Fibroblast of lung (primary cell): ENCODE measurements at places on chromosomes 6 and 20. TPM values are rescaled to one million over a fixed set of nuclear protein-coding genes. Genes with fewer than 3 reads are reported as not detected.
A peak's percentile ranks its signal among the peaks of the same experiment; 100 is the strongest.

GRCh38 chr6:129498541-129498940 lies 211.4 kb downstream of the ARHGAP18 start:
- DNase-seq: peak; percentile 63

GRCh38 chr6:46234156-46234556 lies 63.4 kb upstream of the ENPP5 start:
- DNase-seq: no peak

- DNase-seq: no peak
Observed at GRCh38 chr6:114154812-114155211, 183.9 kb upstream of the HDAC2 start.

- no peak for DNase-seq
Observed at GRCh38 chr6:47197682-47198640, 111.7 kb downstream of the TNFRSF21 start.

DNA sequence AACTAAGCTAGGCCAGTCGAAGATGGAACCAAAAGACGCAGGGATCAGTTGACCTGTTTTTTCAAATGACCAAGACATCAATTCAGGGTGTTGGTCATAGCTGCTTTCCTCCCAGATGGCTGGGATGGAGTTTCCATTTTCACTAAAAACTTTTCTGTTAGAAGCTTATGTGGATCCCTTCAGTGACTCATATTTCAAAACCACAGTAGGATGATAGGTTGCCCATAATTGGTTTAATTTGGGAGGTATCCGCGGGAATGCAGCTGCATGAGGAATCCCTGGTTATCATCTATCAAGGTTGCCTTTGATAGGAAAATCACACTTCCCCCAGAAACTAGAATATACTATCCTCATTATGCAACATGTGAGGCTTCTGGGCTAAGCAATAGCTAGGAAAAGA lies 150.9 kb upstream of the MLIP start:
- peak; percentile 41 for DNase-seq

GRCh38 chr6:47165918-47166317 lies 123.8 kb upstream of the ADGRF1 start:
- DNase-seq: peak; percentile 64

DNA sequence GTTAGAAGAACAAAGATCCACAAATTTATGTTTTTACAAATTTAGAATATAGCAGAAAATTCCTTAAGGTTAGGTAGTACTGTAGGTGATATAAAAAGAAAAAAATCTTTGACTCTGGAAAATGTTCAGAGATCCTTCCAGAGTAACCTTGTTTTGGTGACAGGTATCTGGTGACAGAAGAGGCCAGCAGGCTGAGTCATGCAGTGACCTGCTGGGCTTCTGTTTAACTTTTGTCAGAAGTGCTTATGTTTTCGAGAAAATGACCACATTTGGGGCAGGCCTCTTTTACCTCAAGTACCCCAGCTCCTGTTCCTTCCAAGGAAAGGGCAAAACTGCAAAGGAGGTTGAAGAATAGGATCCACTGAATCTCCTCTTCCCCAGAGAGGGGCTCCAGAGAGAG lies 10.5 kb upstream of the CLDN20 start:
- no peak for DNase-seq

- DNase-seq: peak; percentile 11
Observed at GRCh38 chr20:58179432-58180099, 48.9 kb downstream of the ANKRD60 start.

- no peak for DNase-seq
Observed at GRCh38 chr6:138485586-138486248, 13.6 kb downstream of the NHSL1 start.

- DNase-seq: no peak
Observed at GRCh38 chr6:18792866-18793265, 405.7 kb downstream of the RNF144B start.

DNA sequence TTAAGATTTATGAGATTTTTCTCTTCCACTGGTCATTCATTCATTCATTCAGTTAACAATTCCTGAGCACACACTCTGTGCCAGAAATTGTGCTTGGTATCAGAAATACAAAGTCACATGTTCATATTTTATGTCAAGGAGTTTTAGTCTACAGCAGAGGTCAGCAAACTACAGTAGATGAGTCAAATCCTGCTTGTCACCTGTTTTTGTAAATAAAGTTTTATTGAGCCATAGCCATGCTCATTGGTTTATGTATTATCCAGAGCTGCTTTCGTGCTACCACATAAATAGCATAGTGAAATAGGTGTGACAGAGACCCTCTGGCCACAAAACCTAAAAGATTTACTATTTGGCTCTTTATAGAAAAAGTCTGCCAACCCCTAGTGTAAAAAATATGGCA lies 46.8 kb downstream of the THEMIS start:
- DNase-seq: peak; percentile 27

DNA sequence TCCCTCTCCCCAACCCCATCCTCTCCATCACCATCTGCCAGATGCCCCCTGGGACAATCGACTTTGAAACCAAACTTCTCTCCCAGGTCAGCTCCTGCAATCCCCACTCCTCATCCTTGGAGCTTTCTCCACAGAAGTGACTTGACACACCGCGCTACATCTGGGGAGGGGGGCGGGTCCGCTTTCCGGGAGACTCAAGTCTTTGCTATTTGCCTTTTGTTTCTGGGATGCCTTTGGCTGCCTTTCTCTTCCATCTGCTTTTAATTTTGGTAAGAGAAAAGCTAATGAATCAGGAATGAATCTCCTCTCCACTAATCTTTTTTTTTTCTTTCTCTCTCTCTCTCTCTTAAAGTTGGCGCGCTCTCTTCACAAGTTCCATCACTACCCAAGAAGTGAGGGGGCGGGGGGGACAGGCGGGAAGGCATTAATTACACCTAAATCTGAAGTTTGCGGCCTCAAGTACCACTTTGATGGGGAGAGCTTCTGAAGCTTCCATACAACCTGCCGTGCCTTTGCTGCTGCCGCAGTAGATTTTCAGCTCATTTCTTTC lies 664 bp upstream of the TPBG start:
- DNase-seq: peak; percentile 95

GRCh38 chr6:161748535-161749416 lies 474.9 kb upstream of the AGPAT4 start:
- peak; percentile 33 for DNase-seq

DNA sequence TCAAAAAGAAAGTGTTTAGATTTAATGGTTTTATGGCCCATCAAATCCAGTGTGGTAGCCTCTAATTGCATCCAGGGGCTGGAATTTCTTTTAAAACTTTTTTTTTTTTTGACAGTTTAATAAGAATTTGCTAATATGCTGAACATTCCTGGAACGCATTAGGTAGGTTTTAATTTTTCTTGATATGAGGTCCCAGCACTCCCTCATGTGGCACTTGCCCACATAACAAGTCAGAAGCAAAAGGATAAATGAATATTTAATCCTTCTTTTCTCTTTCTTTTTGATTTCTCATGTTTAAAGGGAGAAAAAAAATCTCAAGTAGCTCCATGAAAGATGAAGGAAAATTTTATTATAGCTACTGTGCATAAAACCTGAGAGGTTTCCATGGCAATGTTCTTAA lies 13.5 kb downstream of the HAO1 start:
- DNase-seq: peak; percentile 51

DNA sequence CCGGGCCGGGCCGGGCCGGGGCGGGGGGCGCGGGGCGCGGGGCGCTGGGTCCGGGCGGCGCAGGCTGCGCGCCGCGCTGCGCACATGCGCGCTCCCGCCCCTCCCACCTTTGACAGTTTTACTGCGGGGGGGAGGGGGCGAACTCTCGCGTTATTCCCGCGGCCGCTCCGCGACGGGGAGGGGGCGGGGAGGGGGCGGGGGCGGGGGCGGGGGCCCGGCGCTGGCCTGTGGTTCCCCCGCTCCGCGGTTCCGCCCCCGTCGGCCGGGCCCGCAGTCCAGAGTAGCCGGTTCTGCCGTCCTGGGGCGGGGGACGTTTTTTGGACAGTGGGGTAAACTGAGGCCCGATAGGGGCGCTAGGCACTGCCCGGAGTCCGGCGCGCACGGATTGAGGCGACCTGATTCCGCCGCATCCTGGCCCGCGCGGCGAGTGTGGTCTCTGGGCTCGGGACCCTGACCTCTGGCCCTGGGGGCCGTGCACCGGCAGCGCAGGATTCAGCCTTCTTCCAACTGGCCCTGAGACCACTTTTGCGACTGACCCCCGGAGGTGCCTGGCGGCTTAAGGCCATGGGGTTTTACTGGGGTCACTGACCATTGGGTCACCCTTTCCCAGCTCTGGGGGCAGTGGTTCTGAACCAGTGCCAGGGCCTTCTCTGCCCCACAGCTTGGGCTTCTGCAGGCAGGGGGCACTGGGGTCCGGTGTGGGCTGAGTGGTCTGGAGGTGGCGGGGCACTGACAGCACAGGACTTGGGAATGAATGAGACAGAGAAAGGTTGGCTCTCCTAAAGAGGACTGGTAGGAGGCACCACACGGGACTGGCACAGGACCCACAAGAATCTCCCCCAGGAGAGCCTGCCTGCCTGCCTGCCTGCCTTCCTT lies at the start of gene ZNF512B:
Gene ZNF512B, minus strand, starts transcription at position 93 of the 876 bp plus-strand sequence. CDS start 1,980 bp downstream, outside the sequence.
- DNase-seq: peak; percentile 50

GRCh38 chr6:45305546-45305945 lies 22.6 kb upstream of the RUNX2 start:
- DNase-seq: no peak

Gene MYLK4
- total RNA-seq: 0.26 and 0.33 TPM in 2 replicates

Gene WFDC12
- total RNA-seq: not detected in 2 replicates

Gene CD93
- total RNA-seq: under 0.01 TPM in 1 of 2 replicates, not detected in the other

Gene UBD
- total RNA-seq: not detected in 2 replicates

Gene FILIP1
- 0.33 and 0.77 TPM in 2 replicates for total RNA-seq

Gene RIPOR3
- total RNA-seq: 4.1 and 4.9 TPM in 2 replicates

Gene PRPH2
- 5.1 and 8.6 TPM in 2 replicates for total RNA-seq
